ENCODE measurements at places on chromosomes 2 and 18. TPM values are rescaled to one million over a fixed set of nuclear protein-coding genes. Genes with fewer than 3 reads are reported as not detected.

FAM161A gene
- 0.98 TPM for total RNA-seq

OTOS gene
- total RNA-seq, result not detected

AQP12B gene
- not detected for total RNA-seq

FBXO15 gene
- total RNA-seq, result 0.47 TPM

POTEI gene
- total RNA-seq, result not detected

LPIN1 gene
- total RNA-seq, result 27.4 TPM

ARHGEF4 gene
- 0.08 TPM for total RNA-seq

GALNT14 gene
- total RNA-seq, result 2.0 TPM

Measured in liver (tissue), 10 donors.